ENCODE measurements at places on chromosomes 16 and 17. TPM values are rescaled to one million over a fixed set of nuclear protein-coding genes. Genes with fewer than 3 reads are reported as not detected.

The G6PC1 gene
- total RNA-seq: not detected

The IKZF3 gene
- not detected for total RNA-seq

The MT1E gene
- total RNA-seq: 604 TPM

The ELMO3 gene
- total RNA-seq: 0.48 TPM

The C16orf78 gene
- not detected for total RNA-seq

The TBX6 gene
- total RNA-seq: 0.10 TPM

The PLK1 gene
- total RNA-seq: 86.3 TPM

The TRIM25 gene
- 6.2 TPM for total RNA-seq

The KRTAP3-1 gene
- total RNA-seq: not detected

The OTOA gene
- not detected for total RNA-seq

The KIF2B gene
- not detected for total RNA-seq

The ITGAL gene
- total RNA-seq: not detected

The RFFL gene
- 21.5 TPM for total RNA-seq

The CRISPLD2 gene
- 7.9 TPM for total RNA-seq

The OR1F1 gene
- total RNA-seq: not detected

The KRTAP16-1 gene
- total RNA-seq: not detected

The EXOC3L1 gene
- total RNA-seq: 0.39 TPM

The RAPGEFL1 gene
- total RNA-seq: 0.10 TPM

The RNF112 gene
- total RNA-seq: 0.24 TPM

The EVPL gene
- total RNA-seq: not detected

The SCRN2 gene
- 18.4 TPM for total RNA-seq

The CCL7 gene
- total RNA-seq: 0.68 TPM

The CMTM2 gene
- not detected for total RNA-seq

The KRTAP4-8 gene
- total RNA-seq: not detected

The RND2 gene
- not detected for total RNA-seq

The WDR45B gene
- 62.5 TPM for total RNA-seq

The NACA2 gene
- not detected for total RNA-seq

The AATK gene
- total RNA-seq: not detected

The P4HB gene
- 757 TPM for total RNA-seq

The TMIGD1 gene
- total RNA-seq: not detected

The PRSS8 gene
- not detected for total RNA-seq

The IRF8 gene
- not detected for total RNA-seq

The TBC1D3I gene
- total RNA-seq: not detected

The TRAF4 gene
- total RNA-seq: 21.2 TPM

The NEUROD2 gene
- total RNA-seq: not detected

The PPP1R27 gene
- not detected for total RNA-seq

The CCL8 gene
- not detected for total RNA-seq

The HBA2 gene
- total RNA-seq: not detected

The PLEKHH3 gene
- 9.9 TPM for total RNA-seq

The MYOCD gene
- total RNA-seq: not detected

The TP53TG3C gene
- total RNA-seq: not detected

The ANKFY1 gene
- 15.3 TPM for total RNA-seq

The TNFSF13 gene
- total RNA-seq: 0.10 TPM

The PTX4 gene
- not detected for total RNA-seq

The NETO2 gene
- 331 TPM for total RNA-seq

The DNAH3 gene
- total RNA-seq: under 0.01 TPM

The CA7 gene
- not detected for total RNA-seq

The SPATA22 gene
- not detected for total RNA-seq

All from RPMI7951 (cell line).